Activated T-helper 1 cell treated with anti-CD3 and anti-CD28 coated beads, Interleukin-2, amount 50 U/mL, for 16 hours (primary cell): ENCODE measurements at places on chromosomes 5 and 9.
A peak's percentile ranks its signal among the peaks of the same experiment; 100 is the strongest.

- no peak for DNase-seq
Observed at GRCh38 chr5:2721385-2722138, 29.9 kb downstream of the IRX2 start.

GRCh38 chr9:36328798-36329411 lies 70.7 kb upstream of the GNE start:
- no peak for DNase-seq

- no peak for DNase-seq
Observed at GRCh38 chr9:129316281-129317030, 138.4 kb upstream of the IER5L start.

DNA sequence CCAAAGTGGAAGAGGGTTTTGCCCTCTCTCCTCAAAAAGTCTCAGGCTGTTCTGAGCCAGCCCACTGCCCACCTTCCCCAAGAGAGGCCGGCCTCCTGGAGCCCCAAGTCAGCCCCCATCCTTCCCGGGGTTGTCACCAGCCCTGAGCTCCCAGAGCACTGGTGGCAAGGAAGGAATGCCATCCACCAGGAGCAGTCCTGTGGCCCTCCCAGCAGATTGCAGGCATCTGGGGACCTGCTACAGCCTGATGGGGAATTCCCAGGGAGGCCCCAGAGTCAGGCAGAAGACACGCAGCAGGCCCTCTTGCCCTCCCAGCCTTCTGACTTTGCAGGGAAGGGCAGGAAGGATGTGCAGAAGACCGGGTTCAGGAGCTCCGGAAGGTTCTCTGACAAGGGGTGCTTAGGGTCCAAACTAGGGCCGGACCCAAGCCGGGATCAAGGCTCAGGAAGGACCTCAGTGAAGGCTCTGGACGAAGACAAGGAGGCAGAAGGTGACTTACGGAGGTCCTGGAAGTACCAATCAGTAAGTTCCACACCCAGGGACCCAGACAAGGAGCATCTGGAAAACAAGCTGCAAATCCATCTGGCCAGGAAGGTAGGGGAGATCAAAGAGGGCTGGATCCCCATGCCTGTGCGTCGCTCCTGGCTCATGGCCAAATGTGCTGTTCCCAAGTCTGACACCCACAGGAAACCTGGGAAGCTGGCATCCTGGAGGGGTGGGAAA lies 3.7 kb downstream of the SPATA31E1 start:
- DNase-seq: no peak

DNA sequence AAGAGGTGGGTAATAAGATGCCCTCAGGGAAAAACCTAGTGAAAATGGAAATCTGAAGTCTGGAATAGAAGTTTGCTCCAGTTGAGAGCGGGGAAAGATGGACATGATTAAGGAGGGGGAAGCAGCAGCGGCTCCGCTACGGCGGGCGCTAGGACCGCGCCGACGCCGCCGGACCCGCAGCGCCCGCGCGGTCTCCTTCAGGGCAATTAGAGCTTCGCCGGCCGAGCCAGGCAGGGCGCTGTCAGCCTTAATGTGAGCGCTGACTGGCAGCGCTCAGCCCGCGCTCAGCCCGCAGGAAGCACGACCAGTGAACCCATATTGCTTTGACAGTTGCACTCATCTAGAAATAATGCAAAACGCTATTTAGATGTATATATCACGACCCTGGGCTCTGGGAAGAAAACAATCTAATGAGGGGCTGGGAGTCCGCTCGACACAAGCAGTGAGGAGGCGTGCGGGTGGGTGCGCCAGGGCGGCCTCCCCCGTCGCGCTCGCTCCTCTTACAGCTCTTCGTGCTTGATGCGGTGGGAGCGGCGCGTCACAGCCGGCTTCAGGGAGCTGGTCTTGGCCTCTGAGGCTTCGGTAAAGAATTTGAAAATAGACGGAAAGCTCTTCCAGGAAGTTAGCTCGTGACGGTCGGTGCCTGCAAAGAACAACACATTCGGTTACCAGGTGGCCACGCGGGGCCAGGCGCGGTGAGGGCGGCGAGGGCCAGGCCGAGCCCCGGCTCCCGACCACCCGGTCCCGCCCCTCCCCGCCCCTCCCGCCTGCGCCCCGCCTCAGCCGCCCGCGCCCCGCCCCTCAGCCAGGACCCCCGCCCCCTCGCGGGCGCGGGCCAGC lies 37.7 kb downstream of the NR2F1 start:
- no peak for DNase-seq

DNA sequence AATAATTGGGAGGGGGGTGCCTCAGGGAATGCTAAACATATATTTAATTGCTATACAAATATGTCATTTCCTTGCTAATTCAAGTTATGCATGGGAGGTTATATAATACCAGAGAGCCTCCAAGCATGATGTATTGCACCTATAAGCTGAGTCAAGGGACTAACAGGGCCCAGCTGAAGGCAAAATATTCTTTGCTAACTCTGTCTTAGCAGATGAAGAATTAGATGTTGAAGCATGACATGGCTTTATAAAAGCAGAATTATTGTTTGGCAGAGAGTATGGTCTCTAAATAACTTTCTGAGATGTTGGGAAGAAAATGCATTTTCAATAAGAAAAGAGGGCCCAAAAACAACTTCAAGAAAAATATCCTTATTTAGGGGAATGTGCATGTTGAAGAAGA lies 60.4 kb downstream of the SGCD start:
- no peak for DNase-seq

DNA sequence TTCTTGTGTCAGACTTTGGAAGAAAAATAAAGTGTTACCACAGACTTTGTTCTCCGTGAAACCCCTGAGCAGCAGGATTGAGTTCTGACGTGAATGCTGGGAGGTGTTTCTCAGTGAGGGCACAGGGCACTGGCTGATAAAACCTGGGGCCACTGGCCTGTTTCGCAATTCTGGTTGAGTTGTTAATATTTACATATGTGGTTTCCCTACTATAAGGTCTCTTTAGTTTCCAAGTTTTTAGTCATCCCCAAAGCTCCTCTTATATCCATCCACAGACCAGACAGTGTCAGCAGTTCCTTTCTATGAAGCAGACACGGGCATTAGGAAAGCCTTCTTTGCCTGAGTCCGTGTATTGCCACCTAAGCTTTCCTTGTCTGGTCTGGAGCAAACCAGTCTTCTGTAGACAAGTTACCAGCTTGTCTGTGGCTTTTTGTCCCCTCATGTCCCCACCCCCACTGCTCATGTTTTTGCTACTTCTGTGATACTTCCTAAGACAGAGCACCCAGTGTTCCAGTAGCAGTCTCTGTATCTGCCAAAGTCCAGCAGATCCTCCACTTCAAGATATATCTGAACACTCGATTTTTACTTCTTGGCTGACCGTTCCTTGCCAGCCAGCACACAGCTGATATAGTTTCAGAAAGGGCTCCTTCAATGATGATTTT lies 42.0 kb downstream of the ACO1 start:
- no peak for DNase-seq

- DNase-seq: no peak
Observed at GRCh38 chr5:61055434-61056006, 106.7 kb downstream of the SMIM15 start.

DNA sequence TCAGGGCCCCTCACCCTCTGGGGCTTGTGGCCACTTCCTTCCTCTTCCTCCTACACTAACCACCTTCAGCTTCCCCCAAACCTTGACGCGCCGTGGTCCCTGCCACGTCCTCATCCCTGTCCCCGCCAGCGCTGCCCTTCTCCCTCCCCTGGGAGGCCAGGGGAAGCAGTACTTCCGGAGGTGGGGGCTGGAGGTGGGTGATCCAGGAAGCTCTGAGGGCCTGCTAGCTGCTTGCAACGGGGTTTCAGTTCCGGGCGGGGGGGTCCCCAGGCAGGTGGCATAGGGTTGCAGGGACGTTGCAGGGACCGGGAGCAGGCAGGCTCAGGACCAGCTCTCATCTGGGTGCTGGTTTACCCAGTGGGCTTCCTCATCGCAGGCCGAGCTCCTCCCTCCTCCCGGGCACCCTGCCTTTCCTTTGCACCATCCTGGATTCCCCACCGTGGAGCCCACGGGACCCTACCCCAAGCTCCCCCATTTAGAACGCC lies 70.0 kb downstream of the RXRA start:
- DNase-seq: no peak

- DNase-seq: no peak
Observed at GRCh38 chr9:94908011-94908563, 181.6 kb downstream of the AOPEP start.

- DNase-seq: no peak
Observed at GRCh38 chr5:59575648-59576445, 317.7 kb downstream of the PDE4D start.

GRCh38 chr9:131530546-131530919 lies 530 bp downstream of the UCK1 start:
- DNase-seq: no peak

GRCh38 chr9:126216826-126217225 lies 109.8 kb upstream of the MVB12B start:
- no peak for DNase-seq

GRCh38 chr9:95095641-95096355 lies 221.7 kb downstream of the FANCC start:
- no peak for DNase-seq

GRCh38 chr5:147360816-147361215 lies 126.0 kb downstream of the STK32A start:
- DNase-seq: no peak

DNA sequence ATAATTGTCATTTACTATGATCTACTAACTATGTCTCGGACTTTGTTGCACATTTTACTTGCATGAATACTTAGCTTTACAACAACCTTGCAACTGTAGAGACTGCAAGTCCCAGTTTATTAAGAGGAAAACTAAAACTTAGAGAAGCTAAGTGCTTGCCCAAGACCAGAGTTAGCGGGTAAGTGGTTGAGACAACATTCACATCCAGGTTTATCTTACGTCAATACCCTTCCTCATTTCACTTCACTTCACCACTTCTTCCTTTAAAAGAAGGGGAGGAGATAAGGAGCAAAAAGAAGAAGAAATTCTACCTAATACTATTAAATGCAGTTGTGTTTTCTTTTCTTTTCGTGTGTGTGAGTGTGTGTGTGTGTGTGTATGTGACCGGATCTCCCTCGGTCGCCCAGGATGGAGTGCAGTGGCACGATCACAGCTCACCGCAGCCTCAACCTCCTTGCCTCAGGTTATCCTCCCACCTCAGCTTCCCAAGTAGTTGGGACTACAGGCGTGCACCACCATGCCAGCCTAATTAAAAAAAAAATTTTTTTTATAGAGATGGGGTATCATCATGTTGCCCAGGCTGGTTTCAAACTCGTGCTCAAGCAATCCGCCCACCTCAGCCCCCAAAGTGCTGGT lies 37.4 kb downstream of the MEGF9 start:
- DNase-seq: no peak

DNA sequence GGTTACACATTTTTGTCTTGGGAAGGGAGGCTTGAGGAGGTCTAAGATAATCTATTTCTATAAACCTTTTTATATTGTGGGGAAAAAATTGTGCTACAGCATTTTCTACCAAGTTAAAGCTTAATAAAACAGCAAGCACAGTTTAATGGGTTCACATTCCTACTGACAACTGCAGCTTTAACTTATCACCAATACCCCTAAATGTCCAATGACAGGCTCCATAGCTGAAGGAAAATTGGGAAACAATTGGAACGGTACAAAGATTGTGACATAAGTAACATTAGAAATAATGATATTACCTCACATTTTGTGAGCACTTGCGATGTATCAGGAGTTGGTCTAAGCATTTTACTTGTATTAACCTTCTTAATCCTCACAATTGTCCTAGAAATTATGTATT lies 79.5 kb upstream of the HAPLN1 start:
- DNase-seq: no peak

DNA sequence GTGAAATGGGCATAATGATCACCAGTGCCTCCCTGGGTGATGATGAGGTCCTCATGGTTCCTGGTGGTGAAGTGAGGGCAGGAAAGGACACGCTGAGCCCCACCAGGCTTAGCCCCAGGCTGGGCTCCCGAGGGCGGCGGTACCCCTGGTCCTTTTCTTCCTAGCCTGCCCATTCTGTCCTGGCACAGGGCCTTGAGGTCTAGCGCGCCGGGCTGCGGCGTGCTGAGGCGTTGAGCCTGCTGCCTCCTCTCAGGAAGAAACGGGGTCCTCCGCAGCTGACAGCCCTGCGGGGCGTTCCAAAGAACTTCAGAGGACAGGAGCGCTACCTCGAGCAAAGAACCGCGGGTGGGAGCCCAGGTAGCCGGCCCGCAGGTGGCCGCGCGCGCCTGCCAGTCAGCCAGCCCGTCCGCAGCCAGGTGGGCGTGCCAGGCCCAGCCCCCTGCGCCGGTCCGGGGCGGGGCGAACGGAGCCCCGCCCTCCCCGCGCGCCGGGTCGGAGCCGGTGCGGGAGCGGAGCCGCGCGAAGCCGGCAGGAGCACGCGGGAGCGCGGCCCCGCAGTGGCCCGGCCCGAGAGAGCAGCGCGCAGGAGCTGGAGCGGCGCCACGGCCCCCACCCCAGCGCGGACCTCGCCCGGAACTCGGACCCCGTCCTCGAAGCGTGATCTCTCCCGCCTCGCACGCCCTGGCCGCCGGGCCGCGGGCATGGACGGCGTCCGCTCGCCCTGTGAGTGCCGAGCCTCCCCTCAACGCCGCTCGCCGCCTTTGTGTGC lies at the start of gene WNK2:
TSS of gene WNK2 (plus strand) at position 477 of the 769 bp plus-strand sequence. CDS start 791 bp downstream, outside the sequence.
- peak; percentile 17 for DNase-seq

DNA sequence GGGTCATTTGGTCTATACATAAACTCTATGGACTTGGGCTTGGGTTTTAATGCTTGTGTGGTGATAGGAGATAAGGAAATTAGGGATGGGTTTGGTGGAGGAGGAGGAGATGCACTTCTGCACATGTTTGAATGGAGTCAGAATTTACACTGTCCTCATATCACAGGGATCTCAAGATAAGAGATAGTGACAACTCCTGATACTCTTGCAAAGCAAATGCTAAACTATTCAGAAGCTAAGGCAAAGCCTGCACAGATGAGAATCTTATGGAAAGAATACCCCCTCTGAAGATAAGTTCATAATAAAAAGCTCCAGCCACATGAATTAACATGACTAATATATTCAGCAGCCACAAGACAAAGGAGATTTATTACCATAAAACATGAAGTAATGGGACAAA lies 90.2 kb downstream of the XRCC4 start:
- DNase-seq: no peak

GRCh38 chr5:124438903-124439281 lies 307.5 kb downstream of the ZNF608 start:
- DNase-seq: no peak

GRCh38 chr5:117473165-117473564 lies 898.5 kb upstream of the SEMA6A start:
- DNase-seq: no peak

GRCh38 chr5:28862137-28862859 lies 1823.9 kb upstream of the CDH9 start:
- no peak for DNase-seq

DNA sequence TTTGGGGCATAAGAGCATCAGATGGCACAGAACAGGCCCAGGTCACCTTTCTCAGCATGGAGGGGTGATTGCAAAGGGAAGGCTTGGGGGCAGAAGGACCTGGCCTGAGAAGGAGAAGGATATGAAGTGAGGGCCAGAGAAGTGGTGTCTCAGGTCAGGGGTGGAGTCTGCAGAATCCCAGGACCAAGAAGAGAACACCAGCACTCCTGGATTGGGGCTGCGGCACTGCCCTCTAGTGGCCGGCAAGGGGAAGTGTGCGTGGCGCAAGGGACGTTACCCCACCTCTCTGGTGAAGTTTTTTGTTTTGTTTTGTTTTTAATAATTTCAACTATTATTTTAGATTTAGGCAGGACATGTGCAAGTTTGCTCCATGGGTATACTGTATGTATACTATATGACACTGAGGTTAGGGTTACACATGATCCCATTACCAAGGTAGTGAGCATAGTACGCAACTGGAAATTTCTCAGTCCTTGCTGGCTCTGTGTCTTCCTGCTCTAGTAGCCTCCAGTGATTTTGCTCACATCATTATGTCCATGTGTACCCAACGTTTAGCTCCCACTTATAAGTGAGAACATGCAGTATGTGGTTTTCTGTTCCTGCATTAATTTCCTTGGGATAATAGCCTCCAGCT lies 1548.6 kb downstream of the EFNA5 start:
- no peak for DNase-seq

- no peak for DNase-seq
Observed at GRCh38 chr9:78909566-78909965, 612.6 kb downstream of the PSAT1 start.
